ENCODE measurements at places on chromosomes 6 and 20.

DNA sequence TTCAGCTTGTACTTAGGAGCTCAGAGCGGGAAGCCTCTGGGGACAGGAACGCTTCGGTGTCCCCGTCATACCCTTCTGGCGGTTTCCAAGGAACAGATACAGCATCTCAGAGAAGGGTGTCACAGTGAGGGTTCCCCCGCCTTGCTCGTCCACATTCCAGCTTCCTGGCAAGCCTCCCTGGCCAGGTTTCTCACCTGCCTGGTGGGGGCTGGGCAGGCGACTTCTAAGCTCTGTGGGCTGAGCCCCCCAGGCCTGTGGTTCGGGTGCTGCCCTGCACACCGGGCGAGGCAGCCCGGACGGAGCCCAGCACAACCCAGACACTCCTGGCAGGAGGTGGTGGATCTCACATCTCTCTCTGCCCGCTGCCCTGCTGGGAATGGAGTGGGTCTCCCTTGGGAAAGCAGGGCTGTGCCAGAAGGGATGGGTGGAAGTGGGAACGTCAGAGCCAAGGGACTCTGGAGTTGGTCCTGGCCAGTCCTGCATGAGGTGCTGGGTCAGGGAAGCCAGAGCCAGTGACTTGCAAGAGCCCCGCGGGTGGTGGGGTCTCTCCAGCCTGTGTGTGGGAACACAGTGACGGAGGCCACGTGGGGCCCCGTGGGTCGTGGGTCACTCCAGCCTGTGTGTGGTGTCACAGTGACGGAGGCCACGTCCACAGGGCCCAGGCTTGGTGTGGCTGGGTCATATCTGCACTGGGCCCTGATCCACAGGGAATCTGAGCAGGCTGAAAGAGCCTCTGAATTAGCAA lies 47.7 kb upstream of the SMOC2 start:
- DNase-seq = no peak

DNA sequence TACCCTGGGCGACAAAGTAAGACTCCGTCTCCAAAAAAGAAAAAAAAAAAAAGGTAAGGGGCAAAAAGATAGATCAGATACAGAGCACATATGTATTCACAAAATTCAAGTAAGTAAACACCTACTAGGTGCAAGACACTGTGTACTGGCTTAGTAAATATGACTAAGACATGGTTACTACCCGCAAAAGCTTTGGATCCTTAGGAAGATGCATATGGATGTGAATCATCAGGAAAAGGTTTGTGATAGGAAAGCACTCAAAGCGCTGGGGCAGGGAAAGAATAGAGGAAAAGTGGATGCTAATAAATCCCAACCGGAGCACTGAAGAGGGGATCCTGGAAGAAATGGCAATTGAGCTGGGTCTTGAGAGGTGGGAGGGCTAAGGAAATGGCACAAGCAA lies 118.8 kb upstream of the FAM184A start:
- no peak for DNase-seq

- DNase-seq = no peak
Measured at GRCh38 chr20:63369724-63370617, 8.8 kb upstream of the CHRNA4 start.

DNA sequence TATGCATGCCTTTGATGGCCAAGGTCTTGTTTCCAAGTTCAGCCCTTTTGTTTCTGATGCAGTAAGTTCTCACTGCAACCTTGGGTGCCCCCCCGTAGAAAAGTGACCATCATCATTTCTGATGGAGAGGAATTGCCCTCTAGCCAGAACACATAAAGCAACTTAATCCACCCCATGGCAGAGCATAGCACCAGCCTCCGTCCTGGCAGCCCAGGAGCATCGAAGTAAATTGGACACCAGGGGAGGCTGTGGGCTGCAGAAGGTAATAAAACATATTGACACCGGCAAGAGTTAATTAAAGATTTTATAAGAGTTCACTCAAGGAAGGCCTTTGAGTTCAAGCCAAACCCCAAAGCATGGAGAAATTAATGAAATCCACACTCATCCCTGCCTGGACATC lies 39.2 kb upstream of the CST7 start:
- no peak for DNase-seq

DNA sequence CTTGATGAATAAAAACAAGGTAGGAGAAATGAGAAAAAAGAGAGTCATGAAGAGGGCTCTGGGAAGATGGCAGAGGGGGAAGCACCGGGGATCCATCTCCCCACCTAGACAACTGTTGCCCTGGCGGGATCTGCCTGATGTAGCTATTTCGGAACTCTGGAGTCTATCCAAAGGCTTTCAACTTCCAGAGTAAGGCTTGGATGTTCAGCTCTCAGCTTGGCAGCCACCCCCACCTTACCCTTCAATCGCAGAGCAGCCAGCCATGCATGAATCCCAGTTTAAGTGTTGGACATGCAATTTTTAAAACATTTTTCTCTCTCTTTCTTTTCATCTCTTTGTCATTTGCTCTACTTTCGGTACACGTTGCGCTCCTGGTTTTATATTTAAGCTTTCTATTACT lies 275.9 kb upstream of the EXOC2 start:
- no peak for DNase-seq

DNA sequence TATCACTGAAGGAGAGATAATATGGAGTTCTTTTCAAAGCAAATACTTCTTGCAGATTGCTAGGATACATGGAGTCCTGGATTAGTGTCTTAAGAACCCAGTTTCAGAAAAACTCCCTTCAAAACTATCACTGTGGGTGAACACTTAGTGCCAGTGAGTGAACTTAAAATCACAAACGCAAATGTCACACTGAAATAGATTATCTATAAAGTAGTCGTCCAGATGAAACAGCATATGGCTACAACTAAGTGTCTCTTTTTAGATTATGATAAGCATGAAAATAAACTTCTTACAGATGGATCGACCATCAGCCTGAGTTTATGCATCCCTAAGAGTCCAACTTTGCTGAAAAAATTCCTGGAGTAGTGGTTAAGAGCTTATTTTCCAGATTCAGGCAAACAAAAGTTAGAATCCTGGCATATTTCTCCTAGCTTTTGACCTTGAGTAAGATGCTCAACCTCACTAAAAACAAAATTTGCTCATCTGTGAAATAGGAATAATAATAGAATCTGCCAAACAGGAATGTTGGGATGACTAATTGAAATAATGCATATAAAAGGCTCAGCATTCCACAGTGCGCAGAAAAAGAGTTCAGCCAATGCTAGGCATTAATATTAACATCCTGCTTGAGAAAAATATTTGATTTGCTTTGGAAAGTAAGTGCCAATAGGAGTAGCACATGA lies 70.4 kb downstream of the DOK5 start:
- DNase-seq = no peak

GRCh38 chr20:50303573-50304500 lies 113.2 kb downstream of the CEBPB start:
- no peak for DNase-seq

- DNase-seq = no peak
Measured at GRCh38 chr6:35170166-35170565, 29.0 kb upstream of the TCP11 start.

- DNase-seq = no peak
Measured at GRCh38 chr6:101534821-101535220, 141.3 kb downstream of the GRIK2 start.

DNA sequence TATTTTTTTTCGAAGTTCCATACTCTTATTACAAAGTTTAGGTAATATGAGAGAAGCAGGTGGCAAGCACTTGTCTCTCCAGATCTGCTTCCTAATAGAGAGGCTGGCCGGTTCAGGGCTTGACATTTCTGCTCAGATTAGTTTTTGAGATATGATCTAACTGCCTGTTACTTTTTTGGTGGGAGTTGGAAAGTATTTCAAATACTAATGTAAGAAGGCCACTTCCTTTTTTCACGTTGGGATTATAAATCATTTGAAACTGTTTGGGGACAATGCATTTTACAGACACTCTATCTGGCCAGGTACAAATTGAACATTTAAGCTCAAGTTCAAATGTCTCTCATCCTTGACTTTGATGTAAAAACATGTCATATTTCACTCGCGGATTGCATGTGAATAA lies 222.1 kb upstream of the SULF2 start:
- DNase-seq = no peak

DNA sequence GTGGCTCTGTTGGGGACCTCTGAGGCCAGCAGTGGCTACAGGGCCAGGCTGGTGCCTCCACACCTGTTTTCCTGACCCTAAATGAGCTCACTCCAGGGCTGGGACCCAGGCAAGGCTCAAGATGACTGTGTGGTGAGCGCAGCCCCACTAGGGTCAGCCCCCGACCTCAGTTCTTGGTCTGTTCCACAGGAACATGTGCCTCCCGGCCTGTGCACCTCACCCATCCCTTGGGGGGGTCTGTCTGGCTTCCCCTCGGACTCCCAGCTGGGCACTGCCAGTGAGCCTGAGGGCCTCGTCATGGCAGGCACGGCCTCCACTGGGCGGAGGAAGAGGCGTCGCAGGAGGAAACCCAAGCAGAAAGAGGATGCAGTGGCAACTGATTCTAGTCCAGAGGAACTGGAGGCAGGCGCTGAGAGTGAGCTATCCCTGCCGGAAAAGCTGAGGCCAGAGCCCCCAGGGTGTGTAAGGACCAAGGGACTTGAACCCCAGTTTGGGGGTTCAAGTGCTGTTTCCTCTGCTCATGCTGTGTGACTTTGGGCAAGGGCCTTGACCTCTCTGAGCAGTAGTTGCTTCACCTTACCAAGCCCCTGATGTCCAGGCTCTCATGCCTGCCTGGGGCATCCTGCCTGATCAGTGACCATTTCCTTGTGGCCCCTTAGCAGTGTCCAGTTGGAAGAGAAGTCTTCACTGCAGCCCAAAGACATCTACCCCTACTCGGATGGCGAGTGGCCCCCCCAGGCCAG lies 8.0 kb downstream of the LPIN3 start:
- no peak for DNase-seq

GRCh38 chr6:15102241-15102640 lies 143.6 kb upstream of the JARID2 start:
- no peak for DNase-seq

DNA sequence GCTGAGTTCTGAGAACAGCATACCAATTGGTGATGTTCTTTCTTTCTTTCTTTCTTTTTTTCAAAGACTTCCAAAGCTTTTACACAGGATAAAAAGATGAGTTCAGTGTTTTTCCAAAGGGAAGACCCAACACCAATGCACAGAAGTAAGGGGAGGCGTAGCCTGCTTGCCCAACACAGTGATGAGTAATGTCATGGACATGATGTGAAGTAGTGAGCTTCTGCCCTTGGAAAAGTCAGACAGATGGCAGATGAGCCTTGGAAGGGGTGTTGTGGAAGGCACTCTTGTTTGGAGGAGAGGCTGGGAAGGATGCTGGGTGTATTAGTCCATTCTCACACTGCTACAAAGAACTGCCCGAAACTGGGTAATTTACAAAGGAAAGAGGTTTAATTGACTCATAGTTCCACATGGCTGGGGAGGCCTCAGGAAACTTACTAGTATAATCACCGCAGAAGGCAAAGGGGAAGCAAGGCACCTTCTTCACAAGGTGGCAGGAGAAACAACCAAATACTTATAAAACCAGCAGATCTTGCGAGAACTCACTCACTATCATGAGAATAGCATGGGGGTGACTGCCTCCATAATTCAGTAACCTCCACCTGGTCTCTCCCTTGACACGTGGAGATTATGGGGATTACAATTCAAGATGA lies 12.6 kb downstream of the LRP11 start:
- no peak for DNase-seq

DNA sequence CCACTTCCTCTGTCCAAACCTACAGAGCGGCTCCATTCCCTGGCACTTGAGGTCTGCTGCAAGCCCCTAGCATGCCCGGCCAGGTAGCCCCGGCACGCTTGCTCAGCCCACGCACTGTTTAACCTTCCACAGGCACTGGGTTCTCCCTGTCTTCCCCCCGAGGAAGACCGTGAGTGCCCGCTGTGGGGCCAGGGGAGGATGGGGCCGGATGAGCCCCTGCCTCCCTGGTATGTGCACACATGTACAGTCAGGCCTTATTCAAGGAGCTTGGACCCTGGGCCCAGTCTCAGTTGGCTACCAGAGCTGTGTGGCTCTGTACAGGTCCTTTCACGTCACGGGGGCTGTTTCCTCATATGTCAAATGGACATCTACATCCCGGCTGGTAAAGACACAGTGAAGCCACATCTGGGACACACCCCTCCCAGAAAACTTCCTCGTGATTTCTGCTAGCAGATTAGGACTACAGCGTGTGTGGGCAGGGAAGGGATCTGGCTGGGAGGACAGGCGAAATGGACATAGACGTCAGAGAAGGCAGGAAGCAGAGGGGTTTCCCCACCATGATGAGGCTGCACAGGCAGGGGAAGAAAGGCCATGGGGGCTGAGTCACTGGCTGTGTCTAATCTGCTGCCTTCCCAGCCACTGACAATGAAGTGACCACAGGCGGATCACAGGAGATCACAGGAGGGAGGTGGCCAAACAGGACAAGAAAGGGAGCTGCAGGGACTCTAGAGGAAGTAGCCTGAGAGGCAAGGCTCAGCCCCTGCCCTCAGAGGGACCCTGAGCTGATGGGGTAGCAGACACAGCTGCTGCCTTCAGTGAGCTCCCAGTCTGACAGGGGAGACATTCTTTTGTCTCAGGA lies 62.9 kb downstream of the MRPL14 start:
- no peak for DNase-seq
